A549 treated with Hydrocortisone at 1 μM for 4 hours (cell line): ENCODE measurements at places on chromosomes 16 and 17. TPM values are rescaled to one million over a fixed set of nuclear protein-coding genes. Genes with fewer than 3 reads are reported as not detected.

Gene SLC22A31
- total RNA-seq = 0.92 to 1.9 TPM (median 1.4 TPM) in 5 replicates

Gene HOXB9
- total RNA-seq = 6.6 to 7.3 TPM (median 6.9 TPM) in 5 replicates

Gene ALOX15
- 0.08 to 0.28 TPM (median 0.18 TPM) in 5 replicates for total RNA-seq

Gene CTRB1
- not detected in 5 replicates for total RNA-seq

Gene SNF8
- total RNA-seq = 274 to 333 TPM (median 310 TPM) in 5 replicates

Gene PPY
- total RNA-seq = 0.23 to 0.44 TPM (median 0.29 TPM) in 3 of 5 replicates, not detected in the others

Gene SPATA32
- 0.07 to 0.18 TPM (median 0.14 TPM) in 4 of 5 replicates, not detected in the other for total RNA-seq

Gene CPHXL2
- total RNA-seq = not detected in 5 replicates

Gene CDRT15L2
- total RNA-seq = not detected in 5 replicates

Gene IL21R
- total RNA-seq = 0.03 TPM in 2 of 5 replicates, not detected in the others

Gene ANKS4B
- 0.03 to 0.06 TPM (median 0.05 TPM) in 3 of 5 replicates, not detected in the others for total RNA-seq

Gene OR3A3
- total RNA-seq = not detected in 5 replicates

Gene RAI1
- 35.9 to 48.3 TPM (median 38.7 TPM) in 5 replicates for total RNA-seq

Gene RHBDL1
- total RNA-seq = 0.63 to 1.6 TPM (median 1.1 TPM) in 5 replicates

Gene KRTAP1-4
- total RNA-seq = not detected in 5 replicates

Gene KLHL36
- total RNA-seq = 17.4 to 27.3 TPM (median 23.5 TPM) in 5 replicates

Gene ZFP1
- 8.9 to 16.7 TPM (median 12.2 TPM) in 5 replicates for total RNA-seq

Gene DLG4
- total RNA-seq = 5.7 to 7.8 TPM (median 6.6 TPM) in 5 replicates

Gene KIF19
- total RNA-seq = 0.03 to 0.08 TPM (median 0.05 TPM) in 4 of 5 replicates, not detected in the other

Gene PTGES3L
- total RNA-seq = 0.95 to 1.4 TPM (median 1.1 TPM) in 5 replicates

Gene ATP1B2
- 0.15 to 0.37 TPM (median 0.27 TPM) in 5 replicates for total RNA-seq

Gene PIRT
- not detected in 5 replicates for total RNA-seq

Gene GAS2L2
- 0.05 to 0.16 TPM (median 0.07 TPM) in 5 replicates for total RNA-seq

Gene SECTM1
- total RNA-seq = 1.4 to 3.6 TPM (median 2.1 TPM) in 5 replicates

Gene KRT36
- not detected in 5 replicates for total RNA-seq

Gene AHSP
- not detected in 5 replicates for total RNA-seq

Gene ABCA10
- total RNA-seq = 0.03 to 0.16 TPM (median 0.07 TPM) in 5 replicates

Gene PERCC1
- not detected in 5 replicates for total RNA-seq

Gene CA7
- 0.09 TPM in 1 of 5 replicates, not detected in the others for total RNA-seq

Gene OR1F1
- total RNA-seq = 0.15 to 0.44 TPM (median 0.31 TPM) in 5 replicates

Gene RAB37
- total RNA-seq = 0.84 to 1.7 TPM (median 1.2 TPM) in 5 replicates

Gene CPNE7
- total RNA-seq = 57.9 to 78.8 TPM (median 76.2 TPM) in 5 replicates

Gene ADGRG1
- 143 to 209 TPM (median 198 TPM) in 5 replicates for total RNA-seq

Gene CLTC
- total RNA-seq = 173 to 248 TPM (median 185 TPM) in 5 replicates

Gene CRISPLD2
- total RNA-seq = 3.0 to 4.4 TPM (median 3.5 TPM) in 5 replicates

Gene CASKIN1
- total RNA-seq = 0.36 to 1.3 TPM (median 0.64 TPM) in 5 replicates

Gene TSNAXIP1
- 0.31 to 0.78 TPM (median 0.48 TPM) in 5 replicates for total RNA-seq

Gene RGS11
- 3.5 to 5.0 TPM (median 4.4 TPM) in 5 replicates for total RNA-seq

Gene DBF4B
- total RNA-seq = 22.6 to 28.4 TPM (median 24.0 TPM) in 5 replicates

Gene SAP30BP
- 116 to 146 TPM (median 124 TPM) in 5 replicates for total RNA-seq

Gene PSMB3
- 333 to 456 TPM (median 432 TPM) in 5 replicates for total RNA-seq

Gene PLA2G10
- 0.28 to 0.63 TPM (median 0.52 TPM) in 5 replicates for total RNA-seq

Gene KRTAP2-2
- not detected in 5 replicates for total RNA-seq

Gene TUBG1
- total RNA-seq = 133 to 144 TPM (median 140 TPM) in 5 replicates

Gene SPATA33
- 12.0 to 17.5 TPM (median 16.5 TPM) in 5 replicates for total RNA-seq

Gene AKAP10
- 20.3 to 26.5 TPM (median 23.8 TPM) in 5 replicates for total RNA-seq

Gene PDILT
- not detected in 5 replicates for total RNA-seq

Gene SSTR5
- 0.38 to 0.74 TPM (median 0.59 TPM) in 5 replicates for total RNA-seq

Gene ABCA8
- 0.24 to 0.54 TPM (median 0.33 TPM) in 5 replicates for total RNA-seq

Gene FOXN1
- total RNA-seq = 0.02 to 0.05 TPM in 2 of 5 replicates, not detected in the others

Gene SPNS3
- total RNA-seq = 0.20 TPM in 1 of 5 replicates, not detected in the others

Gene C16orf92
- total RNA-seq = not detected in 5 replicates

Gene MAPT
- total RNA-seq = 1.5 to 2.3 TPM (median 1.9 TPM) in 5 replicates

Gene TP53TG3F
- total RNA-seq = 0.08 to 0.25 TPM (median 0.17 TPM) in 5 replicates

Gene GGT6
- not detected in 5 replicates for total RNA-seq

Gene CDH11
- total RNA-seq = 0.43 to 1.1 TPM (median 0.70 TPM) in 5 replicates

Gene TMIGD1
- total RNA-seq = not detected in 5 replicates
